ENCODE measurements at places on chromosomes 4 and X. TPM values are rescaled to one million over a fixed set of nuclear protein-coding genes. Genes with fewer than 3 reads are reported as not detected.

- DNase-seq, result peak; percentile 66
Observed at GRCh38 chr4:182916483-182917181, 554 bp downstream of the DCTD start.

DNA sequence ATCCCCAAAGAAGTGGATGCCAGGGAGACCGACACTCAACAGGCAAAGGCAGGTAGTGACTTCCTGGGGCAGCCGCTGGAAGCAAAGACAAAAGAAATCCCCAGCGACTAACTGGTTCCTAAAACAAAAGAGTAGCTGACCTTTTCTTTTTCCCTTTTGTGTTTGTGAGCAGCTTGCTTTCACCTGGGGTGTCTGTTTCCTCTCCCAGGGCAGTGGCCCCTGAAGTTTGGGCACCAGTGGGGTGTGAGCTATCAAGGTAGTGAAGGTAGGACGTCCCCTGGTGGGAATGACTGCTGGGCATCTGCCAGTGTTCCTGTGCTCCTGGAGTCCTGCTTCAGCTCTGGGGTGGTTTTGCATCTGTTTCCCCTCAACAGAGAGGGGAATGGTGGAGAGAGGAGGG, 41.6 kb upstream of the STIM2 start:
- DNase-seq, result no peak

- no peak for DNase-seq
Observed at GRCh38 chr4:157372567-157372966, 152.0 kb downstream of the GRIA2 start.

DNA sequence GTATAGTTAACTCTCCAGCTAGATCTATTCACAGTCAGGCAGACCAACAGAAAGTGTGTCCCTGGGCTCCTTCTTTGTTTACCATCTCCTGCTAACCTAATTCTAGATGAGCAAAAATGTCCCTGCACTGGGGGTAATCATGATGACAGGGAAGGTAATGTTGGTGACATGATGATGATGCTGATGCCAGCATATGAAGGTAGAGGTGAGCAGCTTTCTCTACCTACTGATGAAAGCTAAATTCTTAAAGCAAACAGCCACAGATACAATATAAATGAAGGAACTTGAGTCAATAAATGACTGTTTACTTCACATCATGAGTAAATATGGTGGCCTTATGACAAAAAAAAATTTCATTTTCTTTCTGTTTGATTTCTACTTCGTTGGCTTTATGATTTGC, 78.5 kb downstream of the NKX6-1 start:
- DNase-seq, result no peak

GRCh38 chrX:110252711-110253110, 65.2 kb downstream of the AMMECR1 start:
- no peak for DNase-seq

- no peak for DNase-seq
Observed at GRCh38 chr4:86675548-86675947, 81.4 kb downstream of the PTPN13 start.

DNA sequence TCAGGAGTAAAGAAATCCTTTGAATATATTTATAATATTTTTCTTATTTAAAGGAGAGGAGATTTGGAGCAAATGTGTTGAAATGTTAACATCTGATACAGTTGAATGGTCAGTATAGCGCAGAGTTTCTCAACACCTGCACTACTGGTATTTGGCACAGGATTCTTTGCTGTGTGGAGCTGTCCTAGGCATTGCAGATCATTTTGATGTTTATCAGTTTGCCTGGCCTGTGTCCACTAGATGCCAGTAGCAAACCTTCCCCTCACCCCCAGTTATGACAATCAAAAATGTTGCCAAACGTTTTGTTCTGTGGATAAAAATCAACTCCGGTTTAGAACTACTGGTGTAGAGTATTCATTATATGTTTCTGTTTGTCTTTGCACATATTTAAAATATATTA, 765.3 kb upstream of the SLIT2 start:
- DNase-seq, result no peak

DNA sequence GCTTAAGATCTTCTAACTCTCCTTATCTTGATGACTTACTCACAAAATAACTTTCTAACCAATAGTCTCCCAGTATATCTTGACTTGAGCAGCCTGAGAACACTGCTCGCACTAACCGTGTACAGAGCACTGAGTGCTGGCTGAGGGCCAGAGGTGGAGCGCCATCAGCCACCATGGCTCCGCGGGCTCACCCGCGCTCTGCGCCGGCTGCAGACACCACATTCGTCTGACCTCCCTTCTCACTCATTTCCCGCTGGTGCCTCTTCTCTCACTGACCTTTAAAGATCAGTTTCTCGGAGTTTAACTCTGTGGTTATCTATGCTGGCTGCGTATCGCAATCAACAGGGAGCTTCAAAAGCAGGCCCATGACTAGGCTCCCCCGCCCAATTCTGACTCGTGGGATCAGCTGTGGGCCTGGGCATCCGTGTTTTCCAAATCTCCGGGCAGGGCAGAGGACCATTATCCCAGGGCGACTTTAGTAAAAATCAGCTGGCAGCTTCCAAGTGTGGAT, 78.6 kb downstream of the HAUS3 start:
- DNase-seq, result no peak

DNA sequence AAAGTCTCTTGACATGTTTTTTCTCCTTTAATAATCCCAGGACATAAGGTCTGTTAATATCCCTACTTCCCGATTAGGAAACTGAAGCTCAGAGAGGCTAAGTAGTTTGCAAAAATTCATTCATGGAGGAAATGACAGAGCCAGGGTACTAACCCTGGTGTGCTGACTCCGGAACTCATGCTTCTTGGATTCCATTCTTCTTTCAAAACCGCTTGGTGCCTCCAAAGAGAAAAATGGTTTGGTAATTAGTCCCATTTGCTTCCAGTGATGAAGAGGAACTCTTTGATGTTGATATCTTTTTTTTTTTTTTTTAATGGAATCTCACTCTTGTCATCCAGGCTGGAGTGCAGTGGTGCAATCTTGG, 146.9 kb downstream of the PALLD start:
- no peak for DNase-seq

- no peak for DNase-seq
Observed at GRCh38 chrX:108331126-108331909, 106.9 kb downstream of the COL4A6 start.

DNA sequence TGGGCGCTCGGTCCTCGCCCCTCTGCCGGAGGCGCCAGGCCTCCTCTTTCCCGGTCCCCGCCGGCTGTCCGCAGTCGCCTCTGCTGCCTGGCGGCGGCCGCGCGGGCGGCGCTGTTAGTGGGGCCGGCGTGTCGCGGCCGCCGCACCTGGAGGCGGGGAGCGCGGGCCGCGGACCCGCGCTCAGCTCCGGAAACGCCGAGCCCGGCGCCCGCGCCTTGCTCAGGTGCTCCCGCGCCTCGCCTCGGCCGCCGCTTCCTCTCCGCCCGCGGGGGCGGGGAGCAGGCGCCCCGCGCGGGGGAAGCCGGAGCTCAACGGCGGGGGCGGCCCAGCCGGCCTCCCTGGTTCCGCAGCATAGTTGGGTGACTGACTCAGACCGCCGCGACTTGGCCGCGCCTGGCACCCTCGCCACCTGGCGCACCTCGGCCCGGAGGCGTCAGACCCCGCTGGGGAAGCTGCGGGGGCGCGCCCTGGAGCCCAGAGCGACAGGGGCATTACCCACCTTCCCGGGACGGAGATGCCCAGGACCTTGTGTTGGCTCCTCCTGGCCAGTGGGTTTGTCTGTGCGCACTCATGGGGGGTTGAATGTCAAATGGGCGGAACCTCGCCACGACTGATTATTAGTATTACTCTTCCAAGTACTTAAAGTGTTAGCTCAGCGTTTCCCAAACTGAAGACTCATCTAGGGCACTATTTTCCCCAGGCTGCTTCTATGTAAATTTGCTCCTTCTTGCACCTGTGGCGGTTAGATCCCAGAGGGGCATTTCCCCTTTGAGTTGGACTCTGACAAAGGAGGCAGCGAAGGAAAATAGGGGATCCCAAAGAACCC, at the start of gene ARAP2:
Gene ARAP2, minus strand, starts transcription at position 258 of the 826 bp plus-strand sequence. CDS start 15,028 bp downstream, outside the sequence.
- DNase-seq, result no peak

DNA sequence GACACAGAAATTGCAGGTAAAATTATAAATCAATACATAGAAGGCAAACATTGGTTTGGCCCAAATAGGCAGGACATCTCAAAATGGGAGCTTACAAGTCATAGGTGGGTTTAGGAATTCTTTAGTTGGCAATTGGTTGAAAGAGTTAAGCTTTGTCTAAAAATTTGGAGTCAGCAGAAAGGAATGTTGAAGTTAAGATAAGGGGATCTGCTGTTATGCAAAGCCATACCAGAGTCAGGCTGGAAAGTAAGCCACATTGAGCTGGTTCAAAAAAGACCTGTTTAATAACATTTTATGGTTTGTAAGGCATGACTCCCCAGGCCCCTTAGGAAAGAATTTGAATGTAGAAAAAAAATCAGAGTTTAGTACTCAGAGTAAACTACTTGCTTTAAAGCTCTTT, 92.6 kb downstream of the IL13RA2 start:
- DNase-seq, result no peak

- no peak for DNase-seq
Observed at GRCh38 chr4:164318350-164318749, 435.6 kb upstream of the SMIM31 start.

GRCh38 chr4:76640353-76640910, 205.4 kb downstream of the SHROOM3 start:
- DNase-seq, result no peak

DNA sequence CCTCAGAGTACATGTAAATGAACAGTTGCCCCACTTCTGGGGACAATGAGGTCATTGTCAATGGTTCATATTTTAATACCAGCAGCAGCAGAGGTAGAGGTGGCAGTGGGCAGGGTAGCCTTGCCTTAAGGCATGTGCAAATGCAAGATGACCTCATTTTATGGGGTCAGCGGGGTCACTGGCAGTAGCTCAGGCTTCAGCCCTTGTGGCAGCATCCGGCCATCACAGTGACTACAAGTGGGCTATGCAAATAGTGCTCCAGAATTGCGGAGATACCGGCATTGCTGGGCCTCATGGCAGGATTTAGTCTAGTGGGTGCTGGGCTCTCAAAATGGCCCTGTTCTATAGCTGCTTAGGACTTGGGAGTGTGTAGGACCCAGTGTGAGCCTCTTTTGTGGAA, 144.7 kb downstream of the FAM47A start:
- DNase-seq, result no peak

DNA sequence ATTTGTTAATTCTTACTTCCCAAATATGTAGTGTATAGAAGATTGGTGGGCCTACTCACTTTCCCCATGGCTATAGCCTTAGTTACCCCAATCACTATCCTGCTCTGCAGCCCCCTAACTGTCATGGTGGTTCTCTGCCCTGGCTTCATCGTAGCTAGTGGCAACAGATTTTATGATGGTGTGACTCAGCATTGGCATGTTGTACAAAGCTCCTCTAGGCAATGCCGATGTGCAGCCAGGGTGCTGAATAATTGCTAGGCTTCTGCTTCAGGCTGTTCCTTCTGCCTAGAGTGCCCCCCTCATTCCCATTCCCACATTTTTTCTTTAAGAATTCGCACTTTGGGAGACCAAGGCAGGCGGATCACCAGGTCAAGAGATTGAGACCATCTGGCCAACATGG, 35.2 kb downstream of the AFF2 start:
- DNase-seq, result no peak

DNA sequence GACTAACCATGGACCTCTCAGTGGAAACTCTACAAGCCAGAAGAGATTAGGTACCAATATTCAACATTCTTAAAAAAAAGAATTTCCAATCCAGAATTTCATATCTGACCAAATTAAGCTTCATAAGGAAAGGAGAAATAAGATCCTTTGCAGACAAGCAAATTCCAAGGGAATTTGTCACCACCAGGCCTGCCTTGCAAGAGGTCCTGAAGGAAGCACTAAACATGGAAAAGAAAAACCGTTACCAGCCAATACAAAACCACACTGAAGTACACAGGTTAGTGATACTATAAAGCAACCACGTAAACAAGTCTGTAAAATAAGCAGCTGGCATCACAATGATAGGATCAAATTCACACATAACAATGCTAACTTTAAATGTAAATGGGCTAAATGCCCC, 156.6 kb downstream of the FAM13A start:
- DNase-seq, result no peak

- no peak for DNase-seq
Observed at GRCh38 chr4:109912706-109913595, at the start of gene EGF. EGF (plus strand) TSS chr4:109912883; CDS start chr4:109913336, 453 bp downstream.

- DNase-seq, result no peak
Observed at GRCh38 chrX:25020905-25021449, 5.2 kb upstream of the ARX start.

DNA sequence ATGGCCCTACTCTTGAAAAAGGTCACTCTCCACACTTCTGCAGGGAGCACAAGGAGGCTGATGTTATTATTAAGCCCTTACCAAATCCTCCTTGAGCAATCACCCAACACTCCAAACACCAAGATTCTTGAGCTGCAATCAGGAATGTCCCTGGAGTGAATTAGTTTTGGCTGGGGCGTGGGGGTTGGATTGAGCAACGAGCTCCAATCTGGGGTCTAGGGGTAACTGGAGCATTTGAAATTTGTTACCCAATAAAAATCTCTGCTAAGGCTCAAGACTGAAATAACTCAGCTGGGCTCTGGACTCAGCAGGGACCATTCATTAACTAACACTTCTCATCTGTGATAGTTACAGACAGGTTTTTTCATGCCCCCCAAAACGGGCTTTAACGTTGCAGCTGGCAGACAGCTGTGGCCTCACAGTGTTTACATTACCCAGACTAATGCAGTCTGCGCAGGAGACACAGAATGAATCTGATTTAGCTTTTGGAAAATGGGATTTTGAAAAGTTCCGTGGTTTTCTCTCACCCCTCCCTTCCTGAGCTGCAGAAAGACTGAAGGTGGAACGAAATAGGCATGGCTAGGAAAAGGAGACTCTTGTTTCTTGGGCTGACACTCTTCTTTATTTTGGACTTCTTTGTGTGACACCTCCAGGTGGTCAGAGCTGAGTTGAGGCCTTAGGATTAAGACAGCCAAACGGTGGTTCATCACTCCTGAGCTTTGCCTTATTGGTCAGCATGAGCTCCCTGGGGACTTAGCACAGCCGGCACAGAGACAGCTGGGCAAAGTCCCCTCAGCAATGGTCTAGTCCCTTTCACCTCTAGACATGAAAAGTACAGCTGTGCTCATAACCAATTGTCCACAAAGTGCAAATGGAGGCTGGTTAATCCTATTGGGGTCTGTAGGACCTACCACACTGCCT, 26.6 kb downstream of the PLAC1 start:
- no peak for DNase-seq

- DNase-seq, result no peak
Observed at GRCh38 chrX:24482823-24483415, 17.8 kb downstream of the PDK3 start.

GRCh38 chrX:46912603-46913491, 626 bp downstream of the JADE3 start:
- DNase-seq, result peak; percentile 15

GRCh38 chr4:1547856-1548826, 136.0 kb downstream of the FAM53A start:
- peak; percentile 50 for DNase-seq

The DCHS2 gene
- polyA plus RNA-seq, result not detected

The MAGEA9B gene
- polyA plus RNA-seq, result not detected

The SHOX gene
- polyA plus RNA-seq, result 0.23 TPM

The TCEANC gene
- 7.2 TPM for polyA plus RNA-seq

The ZNF732 gene
- 1.4 TPM for polyA plus RNA-seq

The BEX1 gene
- polyA plus RNA-seq, result 1.5 TPM

The NBDY gene
- 45.3 TPM for polyA plus RNA-seq

The CXCL13 gene
- polyA plus RNA-seq, result 57.1 TPM
